ENCODE measurements at places on chromosomes 4 and X.

GRCh38 chr4:119238068-119238722 is 25.7 kb downstream of the USP53 start:
- DNase-seq = no peak

DNA sequence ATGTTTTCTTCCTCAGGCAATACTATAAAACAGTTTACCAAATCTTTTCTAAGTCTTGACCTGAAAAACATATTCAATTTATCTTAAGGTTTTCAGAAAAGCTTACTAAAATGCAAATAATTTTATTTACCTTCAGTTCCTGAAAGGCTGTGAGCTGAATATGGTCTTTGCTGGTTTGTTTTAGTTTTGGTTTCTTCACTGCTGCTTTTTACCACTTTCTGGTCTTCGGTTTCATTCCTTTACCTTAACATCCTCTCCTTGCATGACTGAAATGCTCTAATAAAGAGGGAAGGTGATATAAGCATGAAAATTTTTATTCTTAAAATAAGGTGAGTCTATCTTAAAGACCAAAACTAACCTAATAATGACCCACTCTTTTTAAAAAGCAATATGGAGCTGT is 97.1 kb upstream of the NRK start:
- DNase-seq = no peak

DNA sequence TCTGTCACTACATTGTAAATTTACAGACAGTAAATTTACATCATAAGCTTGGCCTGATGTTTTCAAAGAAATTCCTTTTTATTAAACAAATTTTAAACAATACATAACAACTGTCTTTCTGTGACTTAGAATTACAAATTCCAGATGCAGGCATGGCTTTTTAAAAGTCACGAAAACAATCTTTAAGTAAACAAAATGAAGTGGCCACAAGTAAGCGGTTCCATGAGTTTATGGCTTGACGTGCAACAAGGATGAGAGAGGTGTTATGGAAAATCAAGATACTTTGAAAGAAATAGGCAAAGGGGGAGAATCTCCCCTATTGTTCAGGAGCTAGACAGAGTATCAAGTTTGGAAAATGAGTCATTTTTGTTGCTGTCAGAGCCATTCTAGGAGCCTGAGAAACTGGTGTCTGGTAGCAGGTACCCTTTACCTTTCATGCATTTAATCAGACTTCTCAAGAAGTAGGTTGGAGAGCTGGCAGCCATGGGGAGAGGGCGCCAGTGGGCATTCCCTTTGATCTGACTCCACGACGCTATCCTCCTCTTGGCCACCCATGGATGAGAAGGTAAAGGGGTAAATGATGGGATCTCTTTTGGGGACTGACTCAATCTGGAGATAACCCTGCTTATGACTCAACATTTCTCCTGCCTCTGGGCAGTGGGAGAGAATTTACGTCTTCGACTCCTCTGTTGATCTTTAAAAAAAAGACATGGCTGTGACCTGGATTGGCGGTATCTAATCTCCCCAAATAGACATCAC is 217.2 kb downstream of the SPRY1 start:
- DNase-seq = peak; percentile 19

DNA sequence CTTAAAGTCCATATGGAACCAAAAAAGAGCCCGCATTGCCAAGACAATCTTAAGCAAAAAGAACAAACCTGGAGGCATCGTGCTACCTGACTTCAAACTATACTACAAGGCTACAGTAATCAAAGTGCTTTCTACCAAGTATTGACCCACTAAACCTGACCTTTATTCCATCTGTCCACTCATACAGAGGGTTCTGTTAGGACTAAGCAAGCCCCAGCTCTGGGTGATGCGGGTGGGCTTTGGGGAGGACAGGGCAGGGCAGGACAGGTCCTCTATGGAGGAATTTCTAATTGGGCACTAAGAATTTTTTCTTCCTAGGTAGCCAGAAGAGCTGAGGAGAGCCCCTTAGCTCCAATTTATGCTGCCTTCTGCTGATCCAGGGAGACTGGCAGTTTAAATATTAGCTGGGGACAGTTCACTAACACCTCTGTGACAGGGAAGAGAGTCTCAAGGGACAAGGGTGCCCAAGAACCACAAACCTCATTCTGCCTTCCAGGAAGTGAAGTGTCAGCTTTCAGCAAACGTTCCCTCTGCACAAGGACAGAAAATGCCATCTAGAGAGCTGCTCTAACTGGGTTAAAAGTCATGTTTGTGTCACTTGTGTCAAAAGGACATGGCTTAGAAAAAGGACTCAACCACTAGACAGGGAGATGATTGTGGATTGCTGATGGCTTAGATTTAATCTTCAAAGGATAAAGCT is 143.2 kb downstream of the KIT start:
- no peak for DNase-seq

GRCh38 chr4:36651253-36651652 is 369.8 kb downstream of the DTHD1 start:
- no peak for DNase-seq

DNA sequence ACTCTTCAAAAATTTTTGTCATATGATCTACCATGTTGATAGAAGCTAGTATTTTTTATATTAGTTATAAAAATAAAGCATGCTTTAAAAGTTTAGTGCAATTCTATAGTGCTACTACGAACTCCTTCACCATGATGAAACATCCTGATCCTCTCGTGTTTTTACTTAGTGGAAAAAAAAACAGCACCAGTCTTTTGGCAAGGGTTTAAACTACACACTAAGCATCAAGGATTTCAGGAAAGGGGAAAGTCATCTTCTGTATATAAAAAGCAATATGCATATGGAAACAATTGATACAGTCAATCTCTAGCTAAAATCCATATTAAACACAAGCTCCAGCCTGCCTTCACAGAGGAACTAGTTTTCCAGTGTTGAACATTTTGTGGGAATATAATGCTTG is 18.7 kb downstream of the CHM start:
- no peak for DNase-seq

GRCh38 chr4:168724686-168725411 is 228.0 kb downstream of the PALLD start:
- no peak for DNase-seq

DNA sequence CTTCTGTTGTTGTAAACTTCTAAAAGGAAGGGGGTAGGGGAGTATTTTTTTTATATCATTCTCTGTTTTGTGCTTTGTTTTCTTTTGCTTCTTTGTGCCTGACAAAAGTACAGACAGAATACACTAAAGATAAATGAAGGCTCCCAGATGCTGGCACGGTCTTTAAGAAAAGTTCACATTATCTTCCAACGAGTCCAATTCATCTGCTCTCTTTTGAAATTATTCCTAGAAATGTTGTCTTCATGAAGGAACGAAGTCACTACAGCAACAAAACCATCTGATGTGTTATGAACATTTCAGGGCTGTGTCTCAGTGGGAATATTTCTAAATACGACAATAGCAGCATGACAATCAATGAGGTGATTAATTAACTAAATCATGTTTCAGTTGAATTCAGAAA is 813.8 kb upstream of the HTR2C start:
- no peak for DNase-seq

- DNase-seq = peak; percentile 15
These were observed 383.4 kb downstream of the FAM133A start for GRCh38 chrX:94057385-94057784.

DNA sequence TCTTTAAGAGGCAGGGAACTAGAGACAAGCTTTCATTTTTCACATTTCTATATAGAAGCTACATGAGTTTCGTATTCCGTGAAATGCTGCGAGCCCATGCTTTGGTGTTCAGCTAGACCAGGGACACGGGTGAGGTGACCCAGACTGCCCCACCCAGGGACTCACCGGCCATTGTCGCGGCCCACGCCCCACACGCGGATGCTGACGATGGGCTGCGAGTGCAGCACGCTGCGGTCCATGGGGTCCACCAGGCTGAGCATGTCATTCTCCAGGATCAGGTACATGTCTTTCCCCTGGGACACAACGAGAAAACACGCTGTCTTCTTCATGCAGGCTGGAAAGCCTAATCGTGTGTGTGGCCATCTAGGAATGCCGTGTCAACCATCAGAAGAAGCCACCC is 140.4 kb downstream of the NSUN7 start:
- DNase-seq = no peak

DNA sequence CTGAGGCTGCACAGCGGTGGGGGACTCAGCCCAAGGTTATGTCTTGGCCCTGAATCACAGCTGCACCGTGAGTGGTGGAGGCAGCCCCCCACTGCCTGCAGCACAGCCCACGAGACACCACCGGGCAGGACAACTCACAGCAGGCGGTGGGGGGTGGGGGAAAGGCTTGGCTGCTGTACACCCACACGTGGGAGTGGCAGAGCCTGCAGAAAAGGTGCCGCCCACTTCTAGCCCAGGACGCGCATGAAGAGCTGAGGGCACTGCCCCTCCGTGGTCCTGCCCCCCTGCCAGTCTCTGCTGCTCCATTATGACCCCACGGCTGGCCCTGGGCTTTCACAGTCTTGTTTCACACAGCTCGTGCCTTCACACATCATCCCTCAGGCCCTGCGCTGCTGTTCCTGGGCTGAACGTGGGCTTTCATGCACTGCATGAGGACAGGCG is 40.8 kb downstream of the FGFRL1 start:
- no peak for DNase-seq

DNA sequence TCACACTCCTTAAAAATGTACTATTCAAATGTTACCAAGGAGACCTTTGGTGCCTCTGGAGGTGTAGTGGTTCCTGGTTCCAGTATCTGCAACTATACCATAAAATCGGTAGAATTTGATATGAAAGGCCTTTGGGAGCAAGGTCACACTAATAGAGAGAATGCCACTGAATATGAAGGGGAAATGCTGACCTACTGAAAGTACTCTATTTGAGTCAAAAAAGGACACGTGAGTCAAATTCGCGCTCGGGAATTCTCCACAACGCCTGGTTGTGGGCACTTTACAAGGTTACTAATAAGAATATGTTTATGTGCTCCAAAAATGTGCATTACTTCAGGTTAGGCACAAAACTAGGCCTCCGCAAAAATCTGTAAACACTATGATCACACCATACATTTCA is 39.5 kb upstream of the RELL1 start:
- no peak for DNase-seq

DNA sequence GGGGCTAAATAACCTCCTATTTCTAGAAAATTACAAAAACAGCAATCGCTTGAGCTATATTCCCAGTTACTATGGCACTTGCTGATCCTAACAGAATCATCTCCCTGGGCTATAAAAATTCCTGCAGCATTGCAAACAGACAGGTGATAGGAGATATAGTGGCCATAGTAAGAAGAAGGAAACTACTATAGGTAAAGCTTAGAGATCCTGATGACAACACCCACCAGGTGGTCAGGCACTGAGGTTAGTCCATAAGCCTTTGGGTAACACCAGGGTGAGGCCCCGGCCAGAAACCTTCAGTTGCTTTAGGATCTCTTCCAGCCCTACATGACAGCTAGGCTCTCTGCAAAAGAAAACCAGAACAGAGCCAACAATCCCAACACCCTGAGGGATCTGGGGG is 197.9 kb upstream of the PPP1R2C start:
- no peak for DNase-seq

DNA sequence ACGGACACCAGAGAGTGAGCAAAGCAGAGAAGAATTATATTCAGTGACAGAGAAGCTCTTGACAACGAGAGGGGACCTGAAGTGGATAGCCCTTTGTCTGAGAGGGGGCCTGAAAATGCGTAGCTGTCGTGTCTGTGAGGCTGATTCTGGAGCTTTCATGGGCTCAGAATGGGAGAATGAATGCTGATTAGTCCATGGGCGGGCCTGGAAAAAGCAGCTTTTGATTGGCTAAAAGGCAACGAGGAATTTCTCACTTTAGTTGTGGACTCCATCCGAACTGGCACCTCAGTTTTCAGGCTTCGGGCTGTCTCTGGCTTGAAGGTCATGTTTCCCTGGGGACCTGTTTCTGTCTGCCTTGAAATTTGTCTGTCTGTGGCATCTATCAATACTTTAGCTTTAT is 487.1 kb downstream of the TECRL start:
- no peak for DNase-seq

- DNase-seq = peak; percentile 7
These were observed 790 bp downstream of the CLGN start for GRCh38 chr4:140426610-140427105.

- DNase-seq = peak; percentile 3
These were observed 322.0 kb downstream of the FSTL5 start for GRCh38 chr4:161841759-161842158.

DNA sequence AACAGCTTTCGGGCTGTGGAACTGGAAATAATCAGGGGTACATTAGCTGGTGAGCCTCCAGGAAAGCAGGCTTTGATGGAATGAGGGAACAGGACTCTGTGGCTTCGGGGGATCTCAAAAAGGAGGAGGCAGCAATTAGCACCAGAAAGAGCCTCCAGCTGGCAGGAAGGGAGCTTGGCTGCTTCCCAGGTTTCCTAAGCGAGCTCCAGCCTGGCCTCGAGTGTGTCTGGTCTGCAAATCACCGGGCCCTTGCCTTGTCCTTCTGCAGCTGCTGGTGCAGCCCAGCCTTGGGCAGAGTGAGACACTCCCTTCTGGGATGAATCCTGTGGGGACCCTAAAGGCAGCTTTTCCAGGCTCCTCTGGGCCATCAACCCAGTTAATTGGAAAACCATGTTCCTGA is 10.7 kb upstream of the PDHA1 start:
- no peak for DNase-seq

DNA sequence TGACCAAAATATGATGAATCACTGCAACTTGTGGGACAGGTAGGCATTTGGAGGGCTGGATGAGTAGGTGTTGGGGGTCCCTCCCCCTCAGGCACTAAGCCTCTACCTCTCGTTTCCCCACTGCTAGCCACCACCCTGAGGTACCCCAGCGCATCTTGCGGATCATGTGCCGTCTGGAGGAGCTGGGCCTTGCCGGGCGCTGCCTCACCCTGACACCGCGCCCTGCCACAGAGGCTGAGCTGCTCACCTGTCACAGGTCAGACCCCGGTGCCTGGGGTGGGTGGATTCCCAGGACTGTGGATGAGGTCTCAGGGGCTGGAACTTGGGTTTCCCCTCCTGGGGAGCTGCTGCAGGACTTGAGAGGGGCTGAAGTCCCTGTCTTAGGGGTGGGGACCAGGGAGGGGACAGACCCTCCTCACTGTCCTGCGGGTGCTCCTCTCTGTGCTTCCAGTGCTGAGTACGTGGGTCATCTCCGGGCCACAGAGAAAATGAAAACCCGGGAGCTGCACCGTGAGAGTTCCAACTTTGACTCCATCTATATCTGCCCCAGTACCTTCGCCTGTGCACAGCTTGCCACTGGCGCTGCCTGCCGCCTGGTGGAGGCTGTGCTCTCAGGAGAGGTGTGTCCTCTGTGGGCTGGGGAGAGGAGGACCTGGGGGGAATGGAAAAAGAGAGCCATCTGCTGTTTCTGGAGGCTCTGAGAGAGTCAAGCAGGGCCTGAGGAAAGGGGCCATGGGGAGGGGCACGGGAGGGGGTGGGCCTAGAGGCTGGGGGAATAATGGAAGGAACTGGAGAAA is 10.1 kb upstream of the ERAS start:
- DNase-seq = no peak

GRCh38 chrX:110794601-110795000 is 1.0 kb downstream of the CHRDL1 start:
- DNase-seq = no peak

DNA sequence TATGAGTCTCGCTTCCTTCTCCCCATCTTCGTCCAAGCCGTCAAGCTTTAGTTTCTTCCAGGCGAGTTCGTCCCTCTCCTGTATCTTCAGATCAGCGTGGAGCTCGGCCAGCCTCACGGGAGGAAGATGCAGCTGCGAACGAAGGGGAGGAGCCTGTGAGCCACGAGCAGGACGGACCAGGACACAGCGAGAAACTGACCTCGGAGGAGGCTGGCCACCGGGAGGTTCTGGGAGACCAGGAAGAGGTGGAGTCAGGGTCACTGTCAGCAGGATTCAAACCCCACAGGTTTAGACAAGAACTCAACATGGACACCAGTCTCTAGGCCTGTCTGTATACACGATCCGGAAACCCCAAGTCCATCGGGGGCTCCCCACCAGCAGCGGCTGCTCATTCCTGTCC is 7.3 kb downstream of the LRPAP1 start:
- DNase-seq = no peak

- DNase-seq = no peak
These were observed 36.6 kb downstream of the SAT1 start for GRCh38 chrX:23819385-23820234.
